ENCODE measurements at places on chromosomes 3 and 15. TPM values are rescaled to one million over a fixed set of nuclear protein-coding genes. Genes with fewer than 3 reads are reported as not detected.

CCR4 gene
- total RNA-seq = 38.6 TPM

TRIM42 gene
- total RNA-seq = not detected

DNA sequence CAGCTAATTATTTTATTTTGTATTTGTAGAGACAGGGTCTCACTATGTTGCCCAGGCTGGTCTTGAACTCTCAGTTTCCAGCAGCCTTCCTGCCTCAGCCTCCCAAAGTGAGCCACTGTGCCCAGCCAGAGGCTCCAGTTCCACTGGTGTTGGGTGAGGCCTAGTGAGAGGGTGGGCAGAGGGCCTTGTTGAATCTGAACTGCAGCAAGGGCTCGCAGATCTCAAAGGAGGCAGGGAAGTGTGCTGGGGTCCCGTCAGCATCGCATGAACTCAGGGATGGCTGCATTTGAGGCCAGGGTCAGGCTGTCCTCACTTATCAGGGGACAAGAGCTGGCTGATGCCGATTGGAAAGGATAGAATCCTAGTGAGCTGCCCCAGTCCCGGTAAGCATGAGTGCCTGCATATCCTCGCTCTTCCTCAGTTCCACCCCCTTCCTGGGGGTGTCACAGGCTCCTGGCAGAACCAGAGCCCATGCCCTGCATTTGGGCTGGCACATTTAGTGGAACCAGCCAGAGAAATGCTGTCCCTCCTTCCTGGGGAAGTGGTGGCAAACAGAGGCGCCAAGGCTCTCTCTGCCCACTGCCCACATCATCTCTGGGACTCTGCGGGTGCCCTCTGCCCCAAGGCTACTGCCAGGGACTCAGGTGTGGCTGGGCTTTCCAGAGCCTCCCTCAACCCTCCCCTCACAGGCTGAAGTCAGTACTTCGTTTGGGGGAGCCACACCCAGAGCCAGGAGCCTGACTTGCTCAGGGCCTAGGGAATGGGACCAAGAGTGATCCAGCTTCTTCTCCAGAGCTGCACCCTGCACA is 24.1 kb downstream of the ALS2CL start:
- DNase-seq = no peak

EFHB gene
- 0.91 TPM for total RNA-seq

RTP3 gene
- total RNA-seq = not detected

DNA sequence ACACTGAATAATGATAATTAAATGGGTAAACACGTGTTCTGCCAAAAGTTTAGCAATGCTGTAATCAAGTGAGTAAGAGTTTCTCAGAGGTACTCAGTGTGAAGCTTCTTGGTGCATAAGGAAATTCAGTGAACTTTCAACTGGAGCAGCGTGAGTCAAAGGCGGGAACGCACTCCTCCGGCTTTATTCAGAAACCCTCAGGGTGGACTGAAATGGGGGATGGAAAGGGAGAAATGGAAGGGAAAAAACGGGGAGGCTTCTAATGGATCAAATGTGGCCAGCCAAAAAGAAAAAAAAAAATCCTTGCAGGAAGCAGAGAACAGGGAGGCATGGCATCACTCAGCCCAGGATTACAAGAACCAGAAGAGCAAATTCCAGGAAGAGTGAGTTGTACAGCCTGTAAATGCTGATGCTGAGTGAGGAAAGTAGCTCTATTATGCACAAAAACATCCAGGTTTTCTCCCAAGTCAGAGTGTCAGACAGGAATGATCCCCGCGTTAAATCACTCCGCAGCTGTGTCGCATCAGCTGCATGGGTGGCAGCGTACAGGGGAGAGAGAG is 85.3 kb downstream of the ASB7 start:
- no peak for DNase-seq

DNA sequence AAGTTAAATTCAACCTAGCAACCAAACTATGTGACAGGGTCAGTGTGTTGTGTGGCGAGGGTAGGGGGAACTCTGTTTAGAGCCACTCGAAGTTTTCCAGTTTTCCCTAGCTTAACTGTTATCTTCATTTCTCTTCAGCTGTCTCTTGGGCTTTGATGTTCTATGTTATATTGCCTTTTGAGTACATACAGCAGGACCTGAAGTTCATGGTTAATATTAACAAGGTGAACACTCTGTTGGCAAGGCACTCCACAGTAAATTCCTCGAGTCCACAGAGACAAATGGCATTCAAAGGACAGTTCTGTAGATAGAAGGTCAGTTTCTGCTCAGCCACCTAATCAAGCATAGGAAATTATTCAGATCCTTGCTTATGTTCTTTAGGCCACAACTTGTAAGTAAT is 147.9 kb upstream of the DPH6 start:
- DNase-seq = no peak

GOLGA8G gene
- total RNA-seq = not detected

DNA sequence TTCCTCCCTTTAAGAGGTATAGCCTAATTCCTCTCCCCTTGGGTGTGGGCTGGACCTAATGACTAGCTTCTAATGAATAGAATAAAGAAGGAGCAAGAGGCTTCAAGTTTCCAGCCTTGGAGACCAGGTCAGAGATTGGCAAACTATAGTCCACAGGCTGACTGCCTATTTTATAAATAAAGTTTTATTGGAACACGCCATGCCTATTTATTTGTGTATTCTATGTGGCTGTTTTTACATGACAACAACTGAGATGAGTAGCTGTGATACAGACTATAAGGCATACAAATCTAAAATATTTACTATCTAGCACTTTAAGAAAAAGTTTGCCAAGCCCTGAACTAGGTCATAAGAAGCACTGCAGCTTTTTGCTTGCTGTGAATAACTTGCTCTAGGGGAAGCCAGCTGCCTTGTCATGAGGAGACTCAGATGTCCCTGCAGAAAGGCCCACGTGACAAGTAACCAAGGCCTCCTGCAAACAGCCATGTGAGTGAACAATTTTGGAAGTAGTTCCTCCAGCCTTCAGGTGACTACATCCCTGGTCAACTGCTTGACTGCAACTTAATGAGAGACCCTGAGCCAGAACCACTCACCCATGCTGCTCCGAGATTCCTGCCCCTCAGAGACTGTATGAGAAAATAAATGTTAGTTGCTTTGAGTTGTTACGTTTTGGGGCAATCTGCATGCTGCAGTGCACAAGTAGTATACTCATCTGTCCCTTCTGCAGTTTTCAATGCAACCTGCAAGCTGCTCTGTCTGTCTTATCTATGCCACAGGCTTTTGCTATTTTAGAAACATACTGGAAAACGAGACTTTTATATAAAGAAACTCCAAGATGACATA is 21.1 kb upstream of the MAP3K13 start:
- DNase-seq = no peak

HHATL gene
- total RNA-seq = not detected

- no peak for DNase-seq
Observed at GRCh38 chr3:66115858-66116654, 77.3 kb upstream of the MAGI1 start.

GRCh38 chr3:34650131-34650530 is 851.7 kb downstream of the PDCD6IP start:
- DNase-seq = no peak

GRCh38 chr15:52527911-52528563 is 643 bp downstream of the MYO5A start:
- DNase-seq = peak; percentile 34

DNA sequence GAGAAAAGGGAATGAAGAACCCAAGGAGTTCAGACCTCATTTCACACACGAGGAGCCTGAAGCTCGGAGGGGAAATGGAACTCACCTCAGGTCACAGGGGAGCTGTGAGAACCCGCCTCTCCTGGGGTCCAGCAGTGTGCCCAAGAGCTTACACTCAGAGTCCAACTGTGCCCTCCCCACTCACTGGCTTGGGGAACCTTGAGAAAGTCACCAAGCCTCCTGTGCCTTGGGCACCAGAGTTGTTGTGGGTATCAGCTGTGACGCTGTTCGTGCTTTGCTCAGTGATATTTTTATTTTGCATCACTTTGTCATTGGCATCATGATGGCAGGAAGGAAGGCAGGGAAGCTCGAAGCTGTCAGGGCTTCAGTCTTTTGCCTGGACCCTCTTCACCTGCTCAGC is 83.4 kb downstream of the TLE3 start:
- DNase-seq = no peak

DNA sequence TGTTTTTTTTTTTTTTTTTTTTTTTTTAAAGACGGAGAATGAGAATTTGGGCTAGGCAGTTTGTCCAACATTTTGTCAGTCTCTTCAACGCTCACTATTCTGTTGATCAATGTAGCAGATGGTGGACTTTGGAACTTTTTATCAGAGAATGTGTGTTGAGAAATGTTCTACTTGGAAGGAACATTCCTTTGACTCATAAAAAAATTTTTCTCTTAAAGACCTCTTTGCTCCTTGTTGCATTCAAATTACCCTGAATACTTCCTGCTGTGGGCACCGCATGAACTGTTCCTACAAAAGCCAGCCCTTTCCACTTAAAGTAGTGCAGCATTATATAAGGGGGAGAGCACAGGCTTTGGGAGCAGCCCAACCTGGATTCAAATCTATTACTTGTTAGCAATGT is 182.9 kb downstream of the AKAP13 start:
- no peak for DNase-seq

GRCh38 chr3:66797889-66798560 is 200.1 kb upstream of the KBTBD8 start:
- no peak for DNase-seq

DNA sequence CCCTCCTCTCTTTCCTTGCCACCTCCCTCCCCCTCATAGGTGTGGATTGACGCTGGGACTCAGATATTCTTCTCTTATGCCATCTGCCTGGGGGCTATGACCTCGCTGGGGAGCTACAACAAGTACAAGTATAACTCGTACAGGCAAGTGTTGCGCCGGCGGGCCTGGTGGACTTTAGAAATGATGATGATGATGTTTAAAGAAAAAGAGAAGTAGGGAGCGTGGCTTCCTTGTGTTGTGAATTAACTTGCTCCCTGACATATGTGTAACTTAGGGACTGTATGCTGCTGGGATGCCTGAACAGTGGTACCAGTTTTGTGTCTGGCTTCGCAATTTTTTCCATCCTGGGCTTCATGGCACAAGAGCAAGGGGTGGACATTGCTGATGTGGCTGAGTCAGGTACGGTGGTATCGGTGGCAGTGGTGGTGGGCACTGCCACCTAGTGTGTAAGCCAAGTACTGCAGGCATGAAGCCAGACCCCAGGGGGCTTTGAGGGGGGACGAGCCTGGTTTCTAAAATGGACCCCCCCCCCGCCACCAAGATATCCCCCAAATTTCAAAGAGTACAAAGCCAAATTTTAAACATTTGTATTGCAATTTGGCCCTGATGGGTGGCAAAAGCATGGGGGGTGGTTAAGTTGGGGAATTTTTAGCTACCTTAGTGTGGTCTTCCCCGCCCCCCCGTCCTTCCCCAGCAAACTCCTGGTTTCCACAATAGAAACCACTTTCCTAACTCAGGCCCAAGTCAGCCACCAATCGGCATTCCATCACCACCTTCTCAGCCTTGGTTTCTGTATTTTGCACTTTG is 65.6 kb downstream of the SLC6A6 start:
- no peak for DNase-seq

GP9 gene
- not detected for total RNA-seq

DNA sequence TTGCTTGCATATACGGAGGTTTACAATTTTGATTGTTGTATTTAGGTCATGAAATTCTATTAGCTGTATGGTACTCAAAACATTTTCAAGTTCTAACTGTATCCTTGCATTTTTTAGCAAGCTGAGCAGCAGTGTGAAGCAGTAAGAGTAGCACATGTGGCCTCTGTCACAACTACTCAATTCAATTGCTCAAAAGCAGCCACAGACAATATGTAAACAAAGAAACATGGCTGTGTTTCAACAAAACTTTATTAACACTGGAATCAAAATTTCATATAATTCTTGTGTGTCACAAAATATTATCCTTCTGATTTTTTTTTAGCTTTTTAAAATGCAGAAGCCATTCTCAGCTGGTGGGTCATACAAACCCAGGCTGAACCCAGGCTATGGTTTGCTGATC is 266.7 kb upstream of the LRRN1 start:
- no peak for DNase-seq

- no peak for DNase-seq
Observed at GRCh38 chr15:79408041-79408440, 24.1 kb upstream of the MINAR1 start.

DNA sequence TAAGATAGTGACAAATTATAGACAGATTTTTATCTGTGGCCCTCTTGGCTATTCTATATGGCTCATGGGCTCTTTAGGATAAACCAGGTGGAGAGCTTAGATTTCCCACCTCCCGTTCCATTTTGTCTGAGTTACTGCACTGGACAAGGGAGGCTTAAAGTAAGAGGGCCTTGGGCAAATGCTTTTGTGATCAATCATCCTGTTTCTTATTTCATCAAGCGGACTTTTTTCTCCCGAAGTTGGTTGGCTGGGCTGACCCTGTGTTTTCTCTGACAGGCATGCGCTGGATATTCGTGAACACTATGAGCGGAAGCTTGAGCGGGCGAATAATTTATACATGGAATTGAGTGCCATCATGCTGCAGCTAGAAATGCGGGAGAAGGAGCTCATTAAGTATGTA is 33.4 kb downstream of the TMEM41A start:
- no peak for DNase-seq

TCF12 gene
- 44.9 TPM for total RNA-seq

UPK1B gene
- total RNA-seq = 0.51 TPM

IGF2BP2 gene
- 0.46 TPM for total RNA-seq

CCDC12 gene
- 55.2 TPM for total RNA-seq

SLC9A9 gene
- 2.3 TPM for total RNA-seq

DNA sequence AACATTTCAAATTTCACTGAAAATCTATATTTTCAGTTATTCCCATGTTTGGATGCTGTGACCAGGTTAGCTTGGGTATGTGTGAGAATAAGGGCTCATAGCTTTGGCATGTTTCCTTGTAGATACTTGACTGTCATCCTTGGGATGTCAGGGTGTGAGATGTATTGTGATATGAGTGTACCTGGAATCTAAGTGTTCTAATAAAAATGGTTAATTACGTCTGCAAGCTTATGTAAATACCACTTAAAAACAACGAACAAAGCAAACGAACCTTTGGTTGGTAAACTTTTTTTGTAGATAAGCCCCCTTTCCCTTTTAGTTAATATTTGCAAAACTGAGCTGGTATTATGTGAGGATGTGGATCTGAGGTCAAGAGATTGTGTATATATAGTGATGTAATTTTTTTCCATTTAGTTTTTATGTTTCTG is 63.5 kb downstream of the FNDC3B start:
- DNase-seq = no peak

HAUS2 gene
- 37.2 TPM for total RNA-seq

DNA sequence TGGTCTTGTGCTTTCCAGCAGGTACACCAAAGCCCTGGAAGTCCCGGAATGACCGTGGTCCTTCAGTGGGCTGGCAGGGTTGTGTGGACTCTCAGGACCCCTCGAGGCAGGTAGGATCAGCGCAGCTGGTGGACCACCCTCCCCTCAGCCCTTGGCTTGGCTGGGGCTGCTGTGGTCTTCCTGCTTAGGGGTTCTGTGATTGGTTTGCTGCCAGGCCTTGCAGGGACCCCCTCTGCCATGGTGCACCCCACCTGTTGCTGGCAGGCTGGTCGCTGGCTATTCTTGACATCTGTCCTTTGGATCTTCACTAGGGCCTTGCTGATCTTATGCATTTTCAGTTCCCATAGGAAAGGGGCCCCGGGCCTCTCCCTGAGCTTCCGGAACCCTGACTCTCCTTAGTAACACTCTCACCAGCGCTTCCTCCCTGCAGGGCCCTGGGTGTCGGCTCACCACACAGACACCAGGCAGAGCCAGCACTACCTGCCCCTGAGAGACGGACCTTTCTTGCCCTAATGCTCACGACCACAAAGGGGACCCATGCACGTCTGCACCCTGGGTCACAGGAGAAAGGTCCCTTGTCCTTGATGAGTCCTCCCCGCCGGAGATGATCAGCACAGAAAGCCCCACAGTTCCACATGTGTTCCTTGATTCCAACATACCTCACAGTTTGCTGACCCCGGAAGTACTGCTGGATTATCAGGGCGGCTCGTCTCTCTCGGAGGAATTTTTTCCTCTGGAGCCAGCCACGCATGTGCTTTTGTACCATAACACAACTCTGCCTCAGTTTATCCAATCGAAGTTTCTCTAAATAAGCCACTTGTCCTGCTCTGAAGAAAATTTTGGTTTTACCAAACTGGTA is 51.7 kb downstream of the MYO5C start:
- DNase-seq = no peak

Measured in activated naive CD4-positive, alpha-beta T cell treated with anti-CD3 and anti-CD28 coated beads, Interleukin-2, amount 50 U/mL, for 72 hours (primary cell).